ENCODE measurements at places on chromosomes 13 and 19.

DNA sequence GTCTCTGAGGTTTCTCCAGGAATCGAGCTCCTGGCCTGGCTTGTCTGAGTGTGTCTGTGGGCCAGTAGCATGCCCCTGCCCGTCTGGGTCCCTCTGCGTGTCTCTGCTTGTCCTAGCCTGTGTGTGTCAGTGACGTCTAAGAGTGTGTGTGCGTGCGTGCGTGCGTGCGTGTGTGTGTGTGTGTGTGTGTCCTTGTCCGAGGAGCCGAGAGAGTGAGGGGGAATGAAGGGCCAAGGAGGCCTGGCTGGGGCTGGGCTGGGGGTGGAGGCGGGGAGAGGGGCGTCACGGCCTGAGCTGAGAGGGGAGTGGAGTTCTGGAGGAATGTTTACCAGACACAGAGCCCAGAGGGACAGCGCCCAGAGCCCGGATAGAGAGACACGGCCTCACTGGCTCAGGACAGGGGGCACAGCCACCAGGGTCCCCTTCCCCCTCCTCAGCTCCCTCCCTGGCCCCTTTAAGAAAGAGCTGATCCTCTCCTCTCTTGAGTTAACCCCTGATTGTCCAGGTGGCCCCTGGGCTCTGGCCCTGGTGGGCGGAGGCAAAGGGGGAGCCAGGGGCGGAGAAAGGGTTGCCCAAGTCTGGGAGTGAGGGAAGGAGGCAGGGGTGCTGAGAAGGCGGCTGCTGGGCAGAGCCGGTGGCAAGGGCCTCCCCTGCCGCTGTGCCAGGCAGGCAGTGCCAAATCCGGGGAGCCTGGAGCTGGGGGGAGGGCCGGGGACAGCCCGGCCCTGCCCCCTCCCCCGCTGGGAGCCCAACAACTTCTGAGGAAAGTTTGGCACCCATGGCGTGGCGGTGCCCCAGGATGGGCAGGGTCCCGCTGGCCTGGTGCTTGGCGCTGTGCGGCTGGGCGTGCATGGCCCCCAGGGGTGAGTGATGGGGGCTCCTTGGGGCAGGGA is at the start of gene AXL:
Gene AXL (plus strand): TSS at position 609 of the 893 bp plus-strand sequence. CDS start 170 bp downstream, at position 779.
- DNase-seq, result peak; percentile 82

DNA sequence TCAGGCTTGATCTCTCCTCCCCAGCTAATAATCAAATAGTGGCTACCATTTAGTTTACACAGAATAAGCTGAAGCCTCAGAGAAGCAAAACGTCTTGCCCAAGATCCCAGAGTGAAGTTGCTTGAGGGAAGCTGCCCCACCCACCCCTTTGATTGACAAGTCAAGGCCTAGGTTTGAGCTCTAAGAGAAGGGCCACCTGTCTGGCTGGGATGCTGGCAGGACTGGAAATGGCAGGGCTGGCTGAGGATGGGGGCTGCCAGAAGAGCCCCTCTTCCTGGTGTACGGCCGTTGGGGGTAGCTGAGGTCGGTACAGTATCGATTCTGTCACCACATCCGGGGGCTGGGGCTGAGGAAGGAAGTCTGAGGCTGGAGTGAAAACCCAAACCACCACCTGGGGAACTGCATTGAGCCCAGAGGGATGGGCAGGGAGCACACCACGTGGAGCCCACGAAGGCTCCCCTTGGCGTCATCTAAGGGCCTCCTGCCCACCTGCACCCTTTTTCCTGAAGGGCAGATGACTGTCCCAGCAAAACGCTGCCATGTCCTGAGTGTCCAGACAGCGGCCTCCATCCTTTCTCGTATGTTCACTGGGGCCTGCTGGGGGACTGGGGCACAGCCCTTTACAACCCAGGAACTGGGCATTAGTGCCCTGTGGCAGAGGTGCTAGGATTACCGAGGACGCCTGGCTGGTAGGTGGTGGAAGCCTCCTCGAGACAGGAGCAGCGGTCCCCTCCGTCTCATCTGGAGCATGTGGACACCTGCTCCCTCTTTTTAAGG is 1.4 kb upstream of the PRKD2 start:
- peak; percentile 34 for DNase-seq

DNA sequence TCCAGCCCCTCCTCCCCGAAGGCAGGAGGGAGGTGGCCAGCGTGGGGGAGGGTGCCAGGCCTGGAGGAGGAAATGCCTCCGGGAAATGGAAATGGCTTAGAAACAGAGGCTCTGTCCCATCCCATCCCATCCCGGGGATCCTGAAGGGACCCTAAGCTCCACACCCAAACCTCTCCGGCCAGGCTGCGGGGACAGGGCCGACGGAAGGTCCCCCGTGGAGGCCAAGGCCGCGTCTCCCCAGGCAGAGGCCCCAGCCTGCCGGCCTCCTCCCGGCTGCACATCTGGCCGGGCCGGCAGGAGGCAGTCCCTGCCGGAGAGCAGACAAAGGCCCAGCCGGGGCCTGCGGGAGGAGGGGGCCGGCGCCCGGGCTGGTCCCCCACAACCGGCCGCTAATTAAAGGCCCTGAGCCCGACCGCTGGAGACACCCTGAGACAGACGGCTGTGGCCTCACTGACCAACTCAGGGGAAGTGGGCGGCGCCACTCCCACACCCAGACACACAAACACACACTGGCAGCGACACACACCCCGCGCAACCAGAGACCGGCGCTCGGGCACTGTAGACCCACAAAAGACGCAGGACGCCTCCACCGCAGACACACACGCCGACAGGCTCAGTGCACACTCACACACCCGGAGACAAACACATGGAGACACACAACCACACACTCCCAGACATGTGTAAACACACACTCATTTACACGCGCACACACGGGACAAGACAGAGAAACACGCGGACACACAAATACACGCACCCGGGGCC is 1.1 kb downstream of the ADAMTS10 start:
- DNase-seq, result peak; percentile 71

DNA sequence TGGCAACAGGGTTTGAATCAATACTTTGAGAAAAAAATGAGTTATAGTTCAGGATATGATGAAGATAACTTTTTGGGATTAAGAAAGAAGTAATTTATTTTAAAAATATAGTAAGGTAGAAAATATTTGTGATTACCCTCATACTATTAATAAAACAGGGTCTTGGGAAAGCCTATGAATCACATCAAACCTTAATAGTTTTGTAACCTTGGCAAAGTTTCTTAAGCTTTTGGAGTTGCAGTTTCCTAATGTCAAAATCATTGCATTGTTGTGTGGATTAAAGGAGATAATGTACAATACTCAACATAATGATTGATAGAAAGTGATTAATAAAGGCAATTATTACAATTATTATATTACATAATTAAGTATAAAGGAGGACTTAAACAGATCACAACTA is 149.0 kb downstream of the LMO7 start:
- peak; percentile 70 for DNase-seq

DNA sequence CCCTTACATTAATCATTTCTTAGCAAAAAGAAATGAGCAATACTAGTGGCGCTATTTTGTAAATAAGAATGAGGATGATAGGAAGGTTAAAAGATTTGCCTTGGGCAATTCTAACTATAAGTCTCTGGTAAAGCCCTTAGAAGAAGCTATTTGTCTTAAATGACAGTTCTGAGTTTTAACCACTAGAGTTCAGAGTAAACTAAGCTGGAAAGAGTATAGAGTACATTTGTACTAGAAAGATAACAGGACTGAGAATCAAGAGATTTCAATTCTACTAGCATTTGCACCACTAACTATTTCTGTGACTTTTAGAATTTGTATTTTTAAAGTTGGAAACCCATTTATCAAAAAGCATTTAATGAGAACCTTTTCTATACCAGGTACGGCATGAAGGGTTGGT is 750.3 kb downstream of the OLFM4 start:
- DNase-seq, result no peak

DNA sequence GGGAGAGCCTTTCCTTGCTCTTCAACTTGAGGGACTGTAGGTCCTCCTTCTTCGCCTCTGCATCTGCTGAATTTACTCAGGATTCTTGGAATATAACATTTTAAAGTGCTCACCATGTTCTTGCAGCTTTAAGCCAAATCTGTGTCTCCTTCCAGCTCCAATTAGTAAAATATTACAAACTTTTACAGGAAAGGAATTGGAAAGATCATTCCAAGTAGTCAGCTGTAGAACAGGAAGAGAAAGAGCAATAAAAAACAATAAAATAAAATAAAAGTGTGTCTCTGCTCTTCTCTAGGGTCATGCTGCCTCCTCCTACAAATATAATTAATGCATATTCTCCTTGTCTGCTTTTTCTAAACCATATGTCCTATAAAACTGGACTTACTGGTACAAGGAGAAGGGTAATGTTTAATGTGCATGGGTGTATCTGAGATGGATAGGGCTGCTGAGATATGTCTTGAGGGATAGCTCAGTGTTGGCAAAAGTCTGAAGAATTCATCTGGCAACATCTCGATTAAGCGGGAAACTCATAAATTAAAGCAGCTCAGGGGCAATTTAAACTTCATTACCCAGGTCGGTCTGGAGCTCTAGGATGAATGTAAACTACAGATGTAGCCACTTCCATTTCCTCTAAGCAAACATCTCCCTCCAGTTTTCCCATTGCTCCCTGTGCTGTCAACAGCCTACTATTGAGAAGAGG is 25.0 kb downstream of the ENOX1 start:
- DNase-seq, result no peak

Data from fibroblast of pulmonary artery (primary cell).